ENCODE measurements at places on chromosomes 2 and 18.

GRCh38 chr2:30931841-30932407 is 124.7 kb upstream of the CAPN13 start:
- DNase-seq: no peak

- no peak for DNase-seq
These were observed 9.7 kb upstream of the TEKT4 start for GRCh38 chr2:94861308-94862152.

- DNase-seq: no peak
These were observed 14.6 kb downstream of the NOL10 start for GRCh38 chr2:10675131-10675530.

DNA sequence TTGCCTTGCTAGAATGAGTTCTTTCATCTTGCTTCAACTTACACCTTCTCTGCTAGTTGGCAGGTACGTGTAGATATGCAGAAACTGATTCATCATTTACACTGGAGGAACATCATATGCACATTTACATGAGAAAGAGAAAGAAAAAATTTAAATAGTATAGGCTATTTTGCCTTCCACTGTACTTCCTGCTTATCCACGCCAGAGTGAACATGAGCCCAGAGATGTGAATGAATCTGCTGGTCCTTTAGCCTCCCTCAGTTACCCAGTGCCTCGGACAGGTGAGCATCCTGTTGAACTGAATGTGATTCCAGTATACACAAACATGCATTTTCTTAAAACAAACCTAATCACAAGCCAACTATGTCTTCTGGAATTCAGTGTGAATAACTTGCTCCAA is 83.6 kb downstream of the SESTD1 start:
- DNase-seq: no peak

- DNase-seq: no peak
These were observed 496.9 kb upstream of the VRK2 start for GRCh38 chr2:57549642-57550102.
